ENCODE measurements at places on chromosomes 6 and 20.

DNA sequence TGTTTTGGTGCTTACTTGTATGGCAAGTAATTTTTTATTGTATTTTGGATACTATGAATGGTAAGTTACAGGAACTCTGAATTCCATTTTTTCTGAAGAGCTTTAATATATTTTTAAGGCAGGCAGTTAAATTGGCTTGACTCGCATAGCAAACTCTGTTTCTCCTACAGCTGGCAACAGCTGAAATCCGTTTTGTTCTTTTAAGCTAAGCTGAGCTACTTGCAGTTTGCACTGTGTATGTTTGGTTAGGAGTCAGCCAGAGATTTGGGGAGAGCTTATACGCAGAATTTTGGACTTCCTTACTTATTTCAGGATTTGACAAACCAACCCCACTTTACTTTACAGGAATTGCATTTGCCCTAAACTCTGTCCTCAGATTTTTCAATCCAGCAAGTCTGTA is 179.1 kb downstream of the COL19A1 start:
- DNase-seq, result no peak

DNA sequence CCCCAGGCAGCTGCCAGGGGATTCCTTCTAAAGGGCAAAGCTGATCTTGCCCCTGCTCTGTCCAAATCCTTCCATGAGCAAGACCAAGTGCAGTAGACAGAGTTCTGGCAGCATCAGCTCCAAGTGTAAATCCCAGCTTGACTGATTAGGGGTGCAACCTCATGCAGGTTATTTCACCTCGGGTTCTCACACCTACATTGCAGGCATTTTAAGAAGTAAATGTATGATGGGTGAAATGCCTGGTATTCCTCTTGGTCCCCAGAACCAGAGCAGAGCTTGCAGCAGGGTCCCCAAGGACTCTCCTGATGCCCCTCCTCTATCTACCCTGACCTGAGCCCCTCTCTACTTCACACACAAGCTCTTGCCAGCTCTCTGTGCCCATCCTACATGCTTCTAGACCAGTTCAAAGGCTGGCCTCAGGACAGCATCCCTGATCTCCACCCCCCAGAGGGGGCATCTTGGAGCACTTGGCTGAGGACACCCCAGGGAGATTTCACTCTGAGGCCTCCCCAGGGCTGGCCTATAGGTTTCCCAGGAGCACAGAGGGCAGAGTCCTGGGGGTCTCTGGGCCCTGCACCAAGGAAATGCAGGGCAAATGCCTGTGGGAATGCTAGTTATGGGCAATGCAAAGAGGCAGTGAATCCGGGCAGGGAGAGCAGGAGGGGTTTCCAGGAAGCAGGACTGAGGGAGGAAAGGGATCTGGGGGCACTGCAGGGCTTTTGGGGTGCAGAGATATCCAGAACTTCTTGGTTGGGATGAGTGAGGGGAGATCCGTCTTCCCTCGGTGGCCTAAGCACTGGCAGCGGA is 1.0 kb downstream of the LZTS3 start:
- no peak for DNase-seq

- no peak for DNase-seq
Measured at GRCh38 chr20:61736001-61736635, 329.6 kb downstream of the TAF4 start.

DNA sequence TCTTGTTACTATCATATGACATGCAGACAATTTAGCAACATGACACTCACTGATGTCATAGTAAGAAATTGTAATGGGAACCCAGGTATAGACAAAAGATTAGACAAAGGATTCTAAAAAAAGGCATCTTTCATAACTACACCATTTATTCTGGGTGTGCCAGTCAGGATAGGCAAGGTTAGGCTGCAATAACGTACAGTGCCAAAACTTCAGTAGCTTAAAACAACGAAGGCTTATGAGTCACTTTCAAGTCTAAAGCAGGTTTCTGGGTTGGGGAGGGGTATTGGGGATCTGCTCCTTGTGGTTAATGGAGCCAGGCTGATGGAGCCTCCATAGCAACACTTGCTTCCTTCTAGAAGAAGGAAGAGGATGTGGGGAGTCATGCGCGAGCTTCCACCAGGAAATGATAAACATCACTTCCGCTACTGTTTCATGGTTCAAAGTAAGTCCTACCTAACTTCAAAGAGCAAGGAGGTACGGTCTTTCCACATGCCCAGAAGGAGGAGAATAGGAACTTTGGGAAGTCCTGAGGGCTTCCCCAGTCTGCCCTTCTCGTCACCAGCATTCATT is 2.0 kb upstream of the GTSF1L start:
- no peak for DNase-seq

GRCh38 chr20:535958-536357 is 7.6 kb downstream of the CSNK2A1 start:
- no peak for DNase-seq

DNA sequence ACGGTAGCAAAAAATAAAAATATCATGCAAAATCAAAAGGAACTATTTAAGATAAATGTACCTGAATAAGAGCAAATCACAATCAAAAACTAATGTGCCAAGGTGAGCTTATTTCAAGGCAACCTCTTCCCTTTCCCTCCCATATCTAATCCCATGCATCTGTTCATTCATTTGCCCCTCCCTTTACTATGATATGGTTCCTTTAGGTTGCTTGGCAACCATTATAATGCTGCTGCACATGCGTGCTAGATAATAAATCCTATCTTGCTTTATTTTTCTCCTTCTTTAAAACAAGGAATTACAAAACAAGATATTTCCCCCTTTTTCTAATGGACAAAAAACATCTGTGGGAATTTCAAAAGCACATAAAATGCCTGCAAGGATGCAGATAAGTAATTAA is 318.2 kb upstream of the POU3F2 start:
- DNase-seq, result no peak

- no peak for DNase-seq
Measured at GRCh38 chr6:68114463-68115047, 520.5 kb upstream of the ADGRB3 start.

GRCh38 chr20:49288250-49288751 is 10.4 kb upstream of the ZNFX1 start:
- no peak for DNase-seq
